ENCODE measurements at places on chromosomes 7 and 10. TPM values are rescaled to one million over a fixed set of nuclear protein-coding genes. Genes with fewer than 3 reads are reported as not detected.

DNA sequence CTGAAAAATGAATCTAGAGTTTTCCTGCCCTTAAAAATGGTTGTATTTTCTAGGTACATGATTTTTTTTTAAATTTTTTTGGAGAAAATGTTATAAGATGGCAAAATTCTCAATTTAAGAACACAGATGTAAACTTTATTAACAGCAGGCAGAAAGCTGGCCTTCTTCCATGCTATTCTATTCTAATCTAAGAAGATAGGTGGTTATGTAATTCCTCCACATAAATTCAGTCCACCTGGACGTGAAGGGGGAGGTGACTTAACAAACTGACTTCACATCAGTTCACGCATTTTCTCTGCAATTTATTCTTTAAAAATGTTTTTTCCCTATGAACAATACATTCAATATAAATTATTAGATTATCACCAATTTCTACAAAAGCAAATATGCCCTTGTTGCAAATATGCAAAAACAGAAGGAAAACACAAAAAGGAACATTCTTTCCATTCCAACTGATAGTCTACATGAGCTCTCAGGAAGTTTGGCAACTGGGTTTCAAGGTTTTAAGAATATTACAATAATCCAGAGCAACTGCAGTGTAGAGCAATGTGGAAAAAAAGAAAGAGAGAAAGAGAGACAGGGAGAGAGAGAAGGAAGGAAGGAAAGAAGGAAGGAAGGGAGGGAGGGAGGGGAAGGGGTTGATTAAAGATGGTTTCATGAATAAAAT is 76.8 kb downstream of the HIBADH start:
- no peak for DNase-seq

DNA sequence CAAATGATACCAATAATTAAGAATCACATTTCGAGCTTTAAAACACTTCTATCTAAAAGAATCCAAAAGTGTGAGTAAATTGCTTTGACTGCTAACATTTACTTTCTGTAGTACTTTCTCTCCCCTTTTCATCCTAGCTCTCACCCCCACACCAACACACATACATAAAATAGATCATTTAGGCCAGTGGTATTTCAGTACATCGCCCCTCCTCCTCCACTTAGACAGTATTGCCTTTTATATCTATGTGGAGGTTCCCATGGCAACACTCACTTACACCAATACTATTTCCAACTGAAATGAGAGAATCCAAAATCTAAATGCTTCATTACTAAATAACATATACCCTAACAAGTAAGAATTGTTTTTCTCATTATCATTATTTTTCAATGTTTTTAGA is 58.9 kb downstream of the HIBADH start:
- no peak for DNase-seq

DNA sequence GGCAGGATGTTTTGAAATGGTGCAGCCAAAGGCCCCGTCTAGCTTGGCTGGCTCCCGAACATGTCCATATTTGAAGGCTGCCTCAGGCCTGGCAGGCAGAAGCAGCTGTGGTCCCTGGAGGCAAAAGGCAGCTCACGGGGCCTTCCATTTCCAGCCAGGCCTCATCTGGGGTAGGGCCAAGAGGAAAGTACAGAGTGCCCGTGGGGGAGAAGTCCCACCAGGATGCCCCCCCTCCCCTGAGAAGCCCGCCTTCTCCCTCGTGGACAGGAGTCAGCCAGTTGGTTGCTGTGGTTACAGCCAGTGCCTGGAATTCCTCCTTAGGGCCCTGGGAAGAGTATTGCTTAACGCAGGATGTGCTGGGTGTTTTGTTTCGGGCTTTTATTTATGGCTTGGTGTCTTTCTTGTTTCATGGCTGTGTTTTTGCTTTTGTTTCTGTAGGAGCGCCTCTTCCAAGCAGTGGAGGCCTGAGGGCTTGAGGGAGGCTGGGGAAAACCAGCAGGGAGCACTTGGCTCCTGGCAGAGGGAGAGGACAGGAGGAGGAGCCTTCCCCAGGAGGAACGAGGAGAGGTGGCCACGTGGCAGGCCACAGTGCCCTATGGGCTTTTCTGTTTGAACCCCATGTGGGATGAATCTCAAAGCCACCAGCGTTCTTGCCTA is 45.4 kb downstream of the CHST3 start:
- DNase-seq: peak; percentile 92

- DNase-seq: no peak
Observed at GRCh38 chr10:118682533-118682932, 72.2 kb downstream of the CACUL1 start.

DNA sequence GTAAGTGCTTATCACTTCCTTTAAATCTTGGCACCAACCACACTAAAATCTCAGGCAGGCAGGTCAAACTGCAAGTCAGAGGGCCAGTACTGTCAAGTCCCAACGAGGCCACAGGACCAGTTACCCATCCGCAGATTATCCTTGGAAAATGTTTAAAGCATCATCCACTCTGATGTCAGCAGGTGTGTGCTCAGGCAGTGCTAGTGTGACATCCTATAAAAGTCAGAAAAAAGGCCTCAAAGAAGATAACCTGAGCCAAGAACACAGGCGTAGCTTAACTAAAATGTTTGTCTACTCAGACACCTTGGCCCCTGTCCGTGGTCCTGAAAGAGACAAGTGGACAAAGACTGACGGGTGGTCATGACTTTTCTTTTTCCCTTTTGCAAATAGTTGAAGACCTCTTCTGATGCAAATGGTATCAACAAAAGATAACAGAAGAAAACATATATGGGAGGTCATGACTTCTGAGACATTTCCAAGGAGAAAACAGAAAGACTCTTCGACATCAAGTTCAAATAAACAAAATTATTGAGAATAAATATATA is 309.3 kb downstream of the KCNMA1 start:
- peak; percentile 48 for DNase-seq

GRCh38 chr7:48102530-48102929 is 13.5 kb downstream of the UPP1 start:
- no peak for DNase-seq

GRCh38 chr7:32142649-32143048 is 72.4 kb upstream of the PDE1C start:
- DNase-seq: no peak

DNA sequence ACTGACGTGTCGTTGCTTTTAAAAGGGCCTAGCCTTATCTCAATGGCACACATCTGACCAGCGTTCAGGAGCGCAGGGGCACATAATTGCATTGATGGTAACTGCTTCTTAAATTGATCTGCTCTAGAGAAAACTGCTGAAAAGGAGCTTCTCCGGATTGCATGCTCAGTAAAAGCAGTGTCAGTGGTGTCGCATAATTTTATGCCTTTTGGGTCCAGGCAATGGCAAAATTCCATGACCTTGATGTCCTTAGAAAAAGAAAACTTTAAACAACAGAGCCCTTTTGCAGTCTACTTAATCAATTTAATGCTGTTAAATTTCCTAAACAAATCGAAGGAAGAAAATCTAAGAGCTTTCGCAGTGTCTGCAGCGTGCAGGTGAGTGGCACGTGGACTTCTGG is 75.7 kb downstream of the PTPRE start:
- DNase-seq: no peak

GRCh38 chr10:6493521-6494441 is 86.3 kb downstream of the PRKCQ start:
- no peak for DNase-seq

GRCh38 chr7:36360244-36360643 is 29.4 kb upstream of the ANLN start:
- no peak for DNase-seq

DNA sequence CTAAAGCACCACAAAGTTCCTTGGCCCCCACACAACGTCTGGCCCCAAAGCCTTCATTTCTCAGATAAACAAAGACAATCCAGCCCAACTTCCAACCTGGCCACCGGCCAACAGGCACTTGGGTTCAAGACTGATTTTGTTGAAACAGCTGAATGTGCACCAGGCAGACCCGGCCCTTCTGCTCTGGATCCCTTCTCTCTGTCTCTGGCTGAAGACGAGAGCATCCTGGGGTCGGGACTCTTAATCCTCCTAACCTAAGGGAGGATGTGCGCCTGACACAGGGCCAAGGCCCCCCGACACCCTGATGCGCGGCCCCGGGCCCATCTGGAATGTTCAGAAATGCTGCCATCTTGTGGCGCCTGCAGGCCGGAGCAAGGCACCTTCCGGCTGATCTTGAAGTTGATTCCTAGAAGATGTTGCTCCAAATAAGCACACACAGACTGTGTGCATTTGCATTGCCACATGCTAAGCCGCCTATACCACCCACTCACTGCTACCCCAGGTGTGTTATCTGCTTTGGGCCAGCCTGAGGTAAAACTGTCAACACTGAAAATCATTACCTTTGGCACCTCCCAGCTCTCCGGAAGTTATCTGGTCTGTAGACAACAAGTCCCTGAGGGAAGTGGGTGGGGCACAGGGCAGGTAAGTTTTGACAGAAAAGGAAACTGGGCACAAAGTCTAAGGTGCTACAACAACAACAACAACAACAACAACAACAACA is 98.4 kb upstream of the HABP2 start:
- peak; percentile 26 for DNase-seq

GRCh38 chr10:12042409-12042796 is 206 bp downstream of the UPF2 start:
- DNase-seq: peak; percentile 40

DNA sequence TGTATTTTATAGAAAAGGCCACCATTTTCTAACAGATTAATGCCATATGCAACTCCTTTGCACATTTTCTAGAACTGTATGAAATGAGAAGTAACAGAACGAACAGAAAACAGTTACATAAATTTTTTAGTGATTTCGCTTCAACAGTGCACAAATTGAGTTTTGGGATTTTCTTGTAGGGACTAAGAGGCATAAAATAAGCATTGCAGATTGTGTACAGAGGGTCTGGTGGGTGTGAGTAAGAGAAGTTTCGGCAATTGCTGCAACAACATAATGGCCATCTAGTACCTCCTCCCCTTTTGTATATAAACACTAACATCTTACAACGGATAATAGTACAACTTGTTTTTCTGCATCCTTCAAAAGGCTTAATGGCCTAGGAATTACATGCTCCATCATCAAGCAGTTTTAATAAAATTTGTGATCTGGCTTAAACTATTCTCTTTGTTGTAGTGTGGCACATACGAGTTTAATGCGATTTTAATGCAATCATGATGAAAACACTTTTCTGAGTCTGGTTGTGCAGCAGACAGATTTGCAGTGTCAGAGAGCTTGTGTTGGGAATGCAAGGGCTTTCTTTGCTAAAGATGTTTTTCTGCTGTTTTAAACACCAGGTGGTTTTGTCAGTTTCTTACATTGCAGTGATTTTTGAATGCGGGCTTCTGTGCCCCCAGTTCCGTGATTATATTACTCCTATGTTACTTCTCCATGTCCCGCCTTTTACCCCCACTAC is 2.9 kb downstream of the GLCCI1 start:
- DNase-seq: no peak

DNA sequence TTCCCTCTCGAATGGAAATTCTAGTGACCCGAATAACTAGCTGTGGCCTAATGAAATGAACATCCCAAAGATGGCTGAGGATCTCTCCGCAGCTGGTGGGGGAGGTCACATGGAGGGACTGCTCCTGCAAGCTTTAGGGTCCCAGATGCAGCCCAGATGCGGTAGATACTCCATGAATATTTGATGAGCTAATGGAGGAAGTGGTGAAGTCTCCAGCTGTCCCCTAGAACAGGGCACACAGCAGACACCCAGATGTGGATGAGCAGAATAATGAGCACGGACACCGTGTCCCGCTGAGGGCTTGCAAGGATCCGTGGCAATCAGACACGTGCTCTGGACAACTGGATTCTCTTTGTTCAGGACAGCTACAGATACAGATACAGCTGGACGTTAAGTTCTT is 59.2 kb downstream of the DENND2A start:
- DNase-seq: no peak

DNA sequence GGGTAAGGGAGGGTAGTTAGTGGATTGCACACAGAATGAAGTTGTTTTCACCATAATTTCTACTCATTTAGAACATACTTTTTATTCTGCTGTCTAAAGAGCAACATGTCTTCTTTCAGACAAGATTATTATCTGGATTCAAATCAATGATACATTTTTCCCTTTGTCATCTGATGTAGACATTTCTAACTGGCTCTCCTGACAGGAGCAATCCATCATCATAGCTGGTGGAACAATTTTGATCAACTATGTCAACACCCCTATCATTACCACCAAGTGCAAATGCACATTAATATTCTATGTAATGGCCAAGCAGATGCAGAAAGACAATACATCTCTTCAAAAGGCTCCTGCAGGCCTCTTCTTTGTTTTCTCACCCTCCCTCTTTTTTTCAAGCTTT is 672.9 kb upstream of the LRRTM3 start:
- DNase-seq: no peak

DNA sequence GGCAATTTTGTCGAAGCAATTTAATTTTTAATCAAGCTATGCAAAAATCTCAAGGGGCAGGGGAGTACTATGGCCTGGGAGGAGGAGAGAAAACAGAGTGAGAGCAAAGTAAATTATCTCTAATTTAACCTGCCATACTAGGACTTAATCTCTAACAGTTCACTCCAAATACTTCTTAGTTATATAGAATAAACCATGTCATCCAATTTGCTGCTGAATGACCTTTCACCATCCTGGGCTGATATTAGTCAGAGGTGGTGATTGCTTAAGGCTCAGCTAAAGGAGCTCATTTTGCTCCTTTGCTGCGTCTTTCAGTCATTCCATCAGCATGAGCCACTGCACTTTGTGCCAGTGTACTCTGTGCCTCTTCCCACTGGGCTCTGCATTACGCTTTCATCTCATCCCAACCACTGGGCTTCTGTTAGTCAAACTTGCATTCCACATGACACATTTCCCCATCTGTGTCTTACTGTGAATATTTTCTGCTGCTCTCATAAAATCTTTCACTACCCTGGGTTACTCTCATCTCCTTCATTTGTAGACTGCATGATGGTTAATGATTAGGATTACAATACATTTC is 84.3 kb downstream of the CD36 start:
- DNase-seq: no peak

DNA sequence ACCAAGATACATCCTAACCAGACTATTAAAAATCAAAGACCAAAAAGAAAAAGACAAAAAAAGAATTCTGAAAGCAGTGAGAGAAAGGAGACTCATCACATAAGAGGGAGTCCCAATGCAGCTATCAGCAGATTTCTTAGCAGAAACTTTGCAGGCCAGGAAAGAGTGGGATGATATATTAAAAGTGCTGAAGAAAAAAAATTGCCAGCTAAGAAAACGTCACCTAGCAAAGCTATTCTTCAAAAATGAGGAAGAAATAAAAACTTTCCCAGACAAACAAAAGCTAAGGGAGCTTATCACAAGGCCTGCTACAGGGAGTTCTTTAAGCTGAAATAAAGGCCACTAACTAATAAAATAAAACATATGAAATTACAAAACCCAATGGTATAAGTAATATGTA is 40.5 kb upstream of the CDK6 start:
- DNase-seq: no peak

GRCh38 chr10:129523031-129523722 is 56.1 kb downstream of the MGMT start:
- no peak for DNase-seq

Gene PIK3CG
- total RNA-seq: 3.5 TPM

Gene NPSR1
- total RNA-seq: not detected

Gene JAZF1
- total RNA-seq: 1.4 TPM

Gene NANOS1
- 0.60 TPM for total RNA-seq

Gene PFKFB3
- 12.9 TPM for total RNA-seq

Gene ZC3HAV1
- total RNA-seq: 30.8 TPM

Gene MAGI2
- 0.44 TPM for total RNA-seq

Gene AKR1C3
- 111 TPM for total RNA-seq

Gene NRBF2
- 13.1 TPM for total RNA-seq

Gene MUC12
- not detected for total RNA-seq

Gene CCDC3
- total RNA-seq: under 0.01 TPM

Gene CD36
- 157 TPM for total RNA-seq

Gene CALN1
- total RNA-seq: under 0.01 TPM

Gene PLAC9
- total RNA-seq: 0.40 TPM

Gene MRLN
- total RNA-seq: not detected

Gene MPP7
- 21.6 TPM for total RNA-seq

Gene DYNC1I1
- 3.9 TPM for total RNA-seq

Gene WNT8B
- total RNA-seq: not detected
